ENCODE measurements at places on chromosomes 7 and 10.

DNA sequence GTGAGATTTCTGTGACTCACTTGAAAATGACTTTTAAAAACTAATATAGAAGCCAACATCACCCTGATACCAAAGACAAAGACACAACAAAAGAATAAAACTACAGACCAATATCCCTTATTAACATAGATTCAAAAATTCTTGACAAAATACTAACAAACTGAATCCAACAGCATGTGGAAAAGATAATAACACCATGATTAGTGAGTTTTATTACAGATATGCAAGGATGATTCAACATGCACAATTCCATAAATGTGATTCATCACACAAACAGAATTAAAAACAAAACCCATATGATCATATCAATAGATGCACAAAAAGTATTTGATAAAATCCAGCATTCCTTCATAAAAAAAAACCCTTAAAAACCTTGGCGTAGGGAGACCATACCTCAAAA is 6.5 kb downstream of the MGAM start:
- no peak for DNase-seq

DNA sequence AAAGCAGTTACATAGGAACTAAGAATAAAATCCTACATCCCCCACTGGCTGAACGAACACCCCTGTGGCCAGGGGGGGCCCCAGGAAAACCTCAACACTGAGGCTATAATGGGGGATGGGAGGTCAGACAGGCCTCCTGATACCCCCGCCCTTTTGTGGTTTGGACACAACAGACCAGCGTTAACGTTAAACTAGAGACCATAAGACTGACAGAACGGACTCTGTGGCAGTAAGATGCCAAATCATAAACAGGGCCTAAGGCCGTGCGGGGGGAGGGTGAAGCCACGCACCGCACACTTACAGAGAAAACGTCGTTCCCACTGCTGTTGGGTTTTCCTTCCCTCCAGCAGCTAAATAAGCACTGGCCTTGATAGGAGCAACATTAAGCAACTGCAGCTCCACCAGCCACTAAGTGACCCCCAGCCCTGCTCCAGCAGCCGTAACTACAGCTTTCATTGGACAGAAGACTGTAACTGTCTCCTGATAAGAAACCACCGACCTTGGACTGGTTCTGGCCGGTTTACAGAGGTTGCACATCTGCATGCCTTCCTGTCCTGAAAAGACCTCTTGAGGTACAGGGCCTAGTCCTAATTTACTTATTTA is 3.4 kb upstream of the PPP2R2D start:
- no peak for DNase-seq

DNA sequence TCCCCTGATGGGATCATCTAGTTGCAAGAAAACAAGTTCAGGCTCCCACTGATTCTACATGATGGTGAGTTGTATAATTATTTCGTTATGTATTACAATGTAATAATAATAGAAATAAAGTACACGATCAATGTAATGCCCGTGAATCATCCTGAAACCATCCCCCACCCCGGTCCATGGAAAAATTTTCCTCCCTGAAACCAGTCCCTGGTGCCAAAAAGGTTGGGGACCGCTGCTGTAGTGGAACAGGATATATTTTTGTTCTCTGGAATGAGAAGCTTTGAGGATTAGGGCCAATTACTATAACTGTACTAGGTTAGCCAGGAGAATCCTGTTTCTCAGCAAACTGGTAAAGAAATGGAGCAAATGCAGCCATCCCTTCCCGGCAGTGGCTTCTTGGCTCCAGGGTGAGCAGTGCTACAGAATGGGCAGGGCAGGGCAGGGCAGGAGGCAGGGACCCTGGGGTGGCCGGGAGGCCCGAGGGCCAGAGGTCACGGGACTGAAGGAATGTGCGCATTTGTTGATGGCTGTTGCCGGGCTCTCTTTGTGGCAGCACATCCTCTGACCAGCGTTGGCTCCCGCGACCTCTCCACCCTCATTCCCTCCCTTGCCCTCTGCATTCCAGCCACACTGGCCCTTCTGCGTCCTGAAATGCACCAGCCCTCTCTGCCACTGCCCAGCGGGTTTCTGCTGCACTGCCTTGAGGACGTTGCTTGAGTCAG is 162.3 kb upstream of the NPS start:
- DNase-seq: no peak

DNA sequence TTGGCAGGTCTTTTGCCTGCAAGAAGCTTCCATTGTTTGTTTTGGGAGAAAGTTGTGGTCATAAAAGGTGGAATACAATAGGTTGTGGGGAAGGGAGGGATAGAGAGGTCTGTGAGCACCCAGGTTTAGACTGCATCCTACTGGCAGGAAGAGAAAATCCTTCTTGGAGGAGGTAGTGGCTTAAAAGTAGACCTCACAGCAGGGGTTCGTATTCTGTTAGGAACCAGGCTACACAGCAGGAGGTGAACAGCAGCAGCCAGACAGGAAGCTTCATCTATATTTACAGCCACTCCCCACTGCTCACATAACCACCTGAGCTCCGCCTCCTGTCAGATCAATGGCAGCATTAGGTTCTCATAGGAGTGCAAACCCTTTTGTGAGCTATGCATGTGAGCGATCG is 245.3 kb downstream of the NSUN6 start:
- no peak for DNase-seq

DNA sequence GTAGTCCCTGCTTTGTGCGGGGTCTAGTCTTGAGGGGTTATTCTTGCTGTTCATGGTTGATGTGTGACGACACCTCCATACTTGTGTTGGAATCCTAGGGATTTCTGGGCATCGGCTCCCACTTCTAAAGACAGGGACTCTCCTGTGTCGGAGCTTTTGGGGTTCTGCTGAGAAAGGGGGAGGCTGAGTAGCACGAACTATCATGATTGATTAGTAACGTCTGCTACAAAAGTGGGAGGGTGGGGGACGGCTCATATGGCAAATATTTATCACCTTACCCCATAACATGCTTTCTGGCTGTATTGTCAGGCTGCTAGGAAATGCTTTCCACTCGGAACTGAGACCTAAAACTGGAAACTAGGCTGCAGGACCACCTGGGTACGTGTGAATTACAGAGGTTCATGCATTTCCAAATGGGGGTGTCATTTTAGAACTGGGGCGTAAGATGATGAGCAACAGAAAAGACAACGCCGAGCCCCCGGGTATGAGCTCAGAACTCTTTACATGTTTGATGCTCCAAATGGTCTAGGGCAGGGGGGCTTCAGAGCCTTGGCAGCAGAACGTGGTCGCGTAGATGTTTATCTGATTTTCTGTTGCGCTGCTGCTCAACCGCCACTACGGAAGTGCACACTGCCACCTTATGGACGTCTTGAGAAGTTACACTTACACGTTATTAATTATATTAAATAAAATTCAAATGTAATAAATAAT is 15.1 kb upstream of the NME8 start:
- DNase-seq: no peak
